ENCODE measurements at places on chromosomes 11 and 22. TPM values are rescaled to one million over a fixed set of nuclear protein-coding genes. Genes with fewer than 3 reads are reported as not detected.
A peak's percentile ranks its signal among the peaks of the same experiment; 100 is the strongest.

SLC35F2 gene
- 17.4 TPM for polyA plus RNA-seq

DNA sequence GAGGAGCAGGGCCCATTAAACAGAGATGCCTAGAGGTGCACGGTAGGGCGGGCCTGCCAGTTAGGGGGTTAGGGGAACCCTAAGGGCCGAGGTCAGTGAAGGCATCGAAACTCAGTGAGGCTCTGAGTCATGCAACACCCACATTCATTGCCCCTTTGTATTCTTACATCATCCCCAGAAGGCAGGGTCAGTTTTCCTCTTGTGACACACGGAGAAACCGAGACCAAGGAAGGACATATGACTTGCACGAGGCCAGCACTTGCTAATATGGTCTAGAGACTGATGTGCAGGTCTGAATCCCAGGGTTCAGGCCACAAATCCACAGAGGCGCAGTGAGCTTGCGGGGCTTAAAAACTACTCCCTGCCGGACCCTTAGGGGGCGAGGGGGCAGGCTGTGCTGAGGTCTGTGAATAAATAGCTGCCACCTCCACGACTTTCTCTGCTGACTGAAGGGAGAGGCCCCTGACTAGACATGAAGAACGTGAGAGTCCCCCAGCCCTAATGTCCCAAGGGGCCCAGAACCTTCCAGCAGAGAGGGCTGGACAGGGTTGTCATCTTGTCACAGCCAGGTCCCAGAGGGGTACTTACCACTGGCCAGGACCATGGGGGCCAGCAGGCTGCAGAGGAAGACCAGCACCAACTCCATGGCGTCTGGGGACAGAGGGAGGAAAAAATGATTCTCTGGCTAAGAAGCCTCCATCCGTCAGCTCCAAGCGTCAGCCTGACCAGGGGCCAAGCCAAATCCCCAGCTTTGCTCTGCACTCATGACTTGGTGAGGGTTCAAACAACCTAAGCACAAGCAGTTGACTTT is 17.8 kb upstream of the FXYD2 start:
- no peak for DNase-seq

GRCh38 chr22:21948390-21948789 is 4.3 kb downstream of the PPM1F start:
- DNase-seq, result no peak

- DNase-seq, result no peak
Measured at GRCh38 chr22:17957693-17958092, 66.7 kb downstream of the MICAL3 start.

DNA sequence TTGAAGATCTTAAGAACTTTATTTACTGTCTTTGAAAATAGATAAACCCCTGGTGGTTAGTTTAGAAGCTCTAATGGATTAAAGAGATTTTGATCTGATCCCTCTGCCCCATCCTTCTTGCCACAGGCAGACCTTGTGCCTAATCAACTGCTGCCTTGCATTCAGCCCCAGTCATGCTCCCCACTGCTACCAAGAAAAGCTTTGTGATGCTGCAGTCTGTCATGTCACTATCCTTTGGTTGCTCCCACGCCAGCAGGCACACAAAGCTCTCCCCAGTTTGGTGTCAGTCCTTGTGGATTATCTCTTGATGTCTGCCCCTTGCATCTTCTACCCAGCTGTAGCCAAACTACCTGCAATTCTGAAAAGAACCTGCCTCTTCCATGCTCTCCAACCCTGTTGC is 112.2 kb downstream of the MTNR1B start:
- DNase-seq, result no peak

REXO2 gene
- 119 TPM for polyA plus RNA-seq

- DNase-seq, result no peak
Measured at GRCh38 chr11:125090816-125091215, 20.6 kb downstream of the TMEM218 start.

CDC42EP2 gene
- 12.7 TPM for polyA plus RNA-seq

PATE4 gene
- not detected for polyA plus RNA-seq

DNA sequence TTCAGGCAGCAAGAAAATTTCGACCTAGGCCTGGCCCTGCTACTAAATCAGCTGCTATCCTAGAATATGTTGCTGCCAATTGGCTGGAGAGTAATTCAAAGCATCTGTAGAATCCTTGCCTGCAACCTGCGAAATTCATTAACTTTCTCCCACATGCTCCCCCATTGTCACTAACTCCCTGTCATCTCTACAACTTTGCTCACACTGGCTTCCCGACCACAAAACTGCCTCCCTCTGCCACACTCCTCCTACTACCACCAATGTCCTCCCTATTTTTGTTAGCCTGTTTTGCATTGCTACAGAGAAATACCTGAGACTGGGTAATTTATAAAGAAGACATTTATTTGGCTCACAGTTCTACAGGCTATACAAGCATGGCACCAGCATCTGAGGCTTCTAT is 570.6 kb downstream of the INSC start:
- DNase-seq, result no peak

LIPT2 gene
- 9.4 TPM for polyA plus RNA-seq

PAMR1 gene
- polyA plus RNA-seq, result 5.9 TPM

GRCh38 chr11:70168405-70168754 is 34.7 kb upstream of the FADD start:
- DNase-seq, result no peak

CCDC89 gene
- 3.2 TPM for polyA plus RNA-seq

DNA sequence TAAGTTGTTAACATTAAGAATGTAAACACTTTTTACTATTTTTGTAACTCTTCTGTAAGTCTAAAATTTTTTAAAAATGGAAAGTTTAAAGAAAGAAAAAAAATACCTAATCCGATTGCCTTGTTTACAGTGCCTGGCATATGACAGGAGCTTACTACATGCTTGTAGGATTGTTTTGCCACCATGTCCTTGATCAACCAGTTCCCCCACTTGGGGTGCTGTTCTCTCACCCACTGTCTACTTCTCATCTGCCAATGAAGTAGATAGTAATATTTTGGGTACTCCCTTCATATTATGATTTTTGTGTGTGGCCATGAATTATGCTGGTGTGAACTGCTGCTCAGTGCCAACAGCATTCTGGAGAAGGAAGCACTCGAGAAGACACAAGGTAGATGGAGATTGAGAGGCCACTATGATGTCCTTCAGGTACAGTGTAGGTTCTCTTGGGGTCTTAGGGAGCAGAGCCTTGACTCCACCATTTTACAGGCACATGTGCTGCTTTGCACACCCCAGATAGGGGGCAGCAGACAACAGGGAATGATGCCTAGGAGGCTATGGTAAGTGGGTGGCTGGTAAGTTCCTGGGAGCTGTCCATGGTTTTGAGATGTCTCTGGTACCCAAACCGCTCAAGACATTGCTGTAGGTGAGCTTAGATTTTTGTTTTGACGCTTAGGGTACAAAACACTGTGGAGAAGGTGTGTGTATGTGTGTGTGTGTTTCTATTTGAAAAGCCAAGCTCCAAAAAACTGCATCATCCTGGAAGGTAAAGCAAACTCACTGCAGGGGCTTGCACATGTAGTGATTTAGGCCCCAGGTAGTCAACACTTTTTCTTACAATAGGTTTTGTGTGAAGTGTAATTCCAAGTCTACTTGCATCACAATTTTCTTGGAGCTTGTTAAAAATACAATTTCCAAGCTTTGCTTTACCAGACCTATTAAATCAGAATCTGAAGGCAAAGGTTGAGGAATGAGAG is 494.5 kb upstream of the LARGE1 start:
- DNase-seq, result peak; percentile 75

PLCB3 gene
- 17.7 TPM for polyA plus RNA-seq

- peak; percentile 36 for DNase-seq
Measured at GRCh38 chr11:84558085-84558905, 1068.8 kb downstream of the DLG2 start.

GRCh38 chr11:123144707-123145106 is 50.3 kb downstream of the CLMP start:
- DNase-seq, result no peak
